BJ (cell line): ENCODE measurements at places on chromosomes 3 and 15. TPM values are rescaled to one million over a fixed set of nuclear protein-coding genes. Genes with fewer than 3 reads are reported as not detected.

Gene GPR62
- polyA plus RNA-seq = not detected in 2 replicates

- no peak for DNase-seq
Observed at GRCh38 chr15:78065973-78066946, 11.3 kb downstream of the TBC1D2B start.

DNA sequence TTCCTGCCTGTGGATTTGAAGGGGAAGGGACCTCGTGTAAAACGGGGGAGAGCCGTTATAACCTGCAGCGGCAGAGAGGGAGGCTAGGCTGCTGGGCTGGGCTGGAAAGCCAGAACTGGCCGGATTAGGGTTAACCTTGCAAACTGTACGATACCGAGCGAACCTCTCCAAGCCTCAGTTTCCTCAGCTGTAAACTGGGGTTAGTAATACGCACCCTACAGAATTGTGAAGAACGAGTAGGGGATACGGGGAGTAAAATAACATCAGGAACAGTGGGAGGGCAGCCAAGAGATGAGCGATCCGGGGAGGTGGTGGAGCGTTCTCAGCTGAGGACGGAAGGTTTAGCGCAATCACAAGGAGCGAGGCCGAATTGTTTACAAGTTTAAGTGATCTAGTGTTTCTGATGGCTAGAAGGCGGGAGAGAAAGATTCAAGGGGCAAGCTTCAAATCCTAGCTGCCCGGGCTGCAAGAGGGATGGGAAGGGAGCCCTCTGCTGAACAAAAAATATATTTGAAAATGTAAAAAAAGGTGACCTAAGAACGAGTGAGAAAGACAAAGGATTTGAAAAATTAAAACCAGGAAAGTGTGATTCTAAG is 768 bp upstream of the SEMA5B start:
- no peak for DNase-seq

Gene CLPX
- 13.3 and 29.7 TPM in 2 replicates for polyA plus RNA-seq
